ENCODE measurements at places on chromosomes 1 and 21.

GRCh38 chr1:231162297-231162969 is 575 bp downstream of the TRIM67 start:
- no peak for DNase-seq

DNA sequence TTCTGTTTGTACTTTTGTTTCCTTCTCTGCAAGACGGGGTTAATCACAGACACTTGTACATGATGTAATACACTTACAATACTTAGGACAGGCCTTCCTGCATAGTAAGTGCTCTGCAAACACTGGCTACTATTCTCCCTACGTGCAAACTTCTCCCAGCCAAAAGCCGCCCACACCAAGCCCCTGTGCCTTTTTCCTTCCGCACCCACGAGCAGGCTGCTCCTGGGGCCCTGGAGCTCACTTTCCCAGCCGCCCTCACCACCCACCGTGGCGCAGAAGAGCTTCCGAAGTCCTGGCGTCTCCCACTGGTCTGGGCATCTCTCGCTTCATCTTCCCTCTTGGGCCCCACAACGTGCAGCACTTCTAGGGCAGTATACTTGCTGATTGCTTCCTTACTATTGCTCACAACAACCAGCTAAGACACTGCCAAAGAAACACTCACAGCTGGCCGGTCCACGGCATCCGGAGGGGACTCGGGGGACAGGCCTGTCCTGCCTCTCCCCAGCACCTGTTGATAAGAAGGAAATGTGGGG is 22.5 kb upstream of the GPR157 start:
- no peak for DNase-seq

- DNase-seq = no peak
Measured at GRCh38 chr1:215001419-215002021, 81.0 kb upstream of the KCNK2 start.

GRCh38 chr1:7938070-7938469 is 2.6 kb downstream of the TNFRSF9 start:
- no peak for DNase-seq

DNA sequence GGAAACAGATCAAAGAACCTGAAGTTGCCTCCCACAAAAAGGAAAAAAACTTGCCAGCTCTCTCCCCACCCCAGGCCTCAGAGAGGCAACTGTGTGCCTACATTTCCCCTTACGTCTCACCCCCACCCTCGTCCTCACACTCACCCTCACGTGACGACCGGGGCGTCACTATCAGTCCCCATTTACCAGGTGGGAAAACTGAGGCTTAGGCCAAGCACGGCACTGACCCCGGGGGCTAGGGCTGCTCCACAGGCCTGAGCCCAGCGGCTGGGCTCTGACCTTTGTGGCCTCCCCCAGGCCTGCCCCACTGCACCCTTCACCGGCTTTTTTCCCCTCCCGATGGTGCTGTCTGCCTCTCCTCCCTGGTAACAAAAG is 51.5 kb upstream of the RUNX3 start:
- peak; percentile 53 for DNase-seq

DNA sequence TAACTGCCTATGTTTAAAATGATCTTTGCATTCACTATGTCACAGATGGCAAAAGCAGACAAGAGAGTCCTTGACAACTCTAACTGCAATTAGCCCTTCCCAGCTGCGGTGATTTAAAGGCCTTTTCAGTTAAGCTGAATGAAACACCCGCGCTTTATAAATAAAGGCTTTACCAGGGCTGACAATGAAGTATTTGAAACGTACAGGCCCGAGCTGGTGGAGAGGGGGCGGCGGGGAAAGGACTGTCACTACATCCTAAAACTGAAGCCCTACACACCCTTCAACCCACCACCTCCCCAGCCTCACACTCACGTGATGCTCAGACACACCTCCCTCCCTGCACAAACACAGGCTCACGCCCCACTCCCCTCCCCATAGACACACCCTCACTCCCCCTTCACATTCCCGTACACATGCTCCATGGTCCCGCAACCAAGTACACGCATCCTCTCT is 45.5 kb downstream of the GRIK3 start:
- DNase-seq = no peak

Measured in stimulated activated CD8-positive, alpha-beta memory T cell treated with anti-CD3 and anti-CD28 coated beads, Interleukin-12 subunit alpha, Interleukin-12 subunit beta, amount 100 ng/mL, for 4 hours (primary cell).